ENCODE measurements at places on chromosomes 2 and 18.
A peak's percentile ranks its signal among the peaks of the same experiment; 100 is the strongest.

GRCh38 chr2:106885329-106885728 is 638 bp downstream of the ST6GAL2 start:
- DNase-seq = no peak

- DNase-seq = no peak
Observed at GRCh38 chr2:158740127-158740526, 55.0 kb upstream of the DAPL1 start.

- DNase-seq = no peak
Observed at GRCh38 chr2:138084206-138084605, 119.9 kb downstream of the HNMT start.

GRCh38 chr2:120770641-120771040 is 35.0 kb downstream of the GLI2 start:
- DNase-seq = no peak

DNA sequence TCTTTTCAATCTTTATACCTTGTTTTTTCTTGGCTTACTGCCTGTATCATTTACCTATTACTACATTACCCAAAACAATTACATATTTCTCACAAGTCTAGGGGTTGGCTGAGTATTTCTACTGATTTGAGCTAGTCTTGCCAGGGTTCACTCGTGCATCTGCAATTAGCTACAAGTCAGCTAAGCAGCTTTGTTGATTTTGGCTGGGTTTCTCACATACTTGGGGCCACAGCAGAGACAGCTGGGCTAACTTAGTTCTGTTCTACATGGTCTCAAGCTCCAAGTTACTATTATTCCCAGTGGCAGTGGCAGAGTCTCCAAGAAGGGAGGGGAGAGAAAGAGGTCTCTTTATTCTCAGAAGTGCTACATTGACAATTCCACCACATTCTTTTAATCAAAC is 54.7 kb upstream of the SP5 start:
- DNase-seq = no peak

- DNase-seq = no peak
Observed at GRCh38 chr2:28645553-28645952, 106.1 kb upstream of the PPP1CB start.

DNA sequence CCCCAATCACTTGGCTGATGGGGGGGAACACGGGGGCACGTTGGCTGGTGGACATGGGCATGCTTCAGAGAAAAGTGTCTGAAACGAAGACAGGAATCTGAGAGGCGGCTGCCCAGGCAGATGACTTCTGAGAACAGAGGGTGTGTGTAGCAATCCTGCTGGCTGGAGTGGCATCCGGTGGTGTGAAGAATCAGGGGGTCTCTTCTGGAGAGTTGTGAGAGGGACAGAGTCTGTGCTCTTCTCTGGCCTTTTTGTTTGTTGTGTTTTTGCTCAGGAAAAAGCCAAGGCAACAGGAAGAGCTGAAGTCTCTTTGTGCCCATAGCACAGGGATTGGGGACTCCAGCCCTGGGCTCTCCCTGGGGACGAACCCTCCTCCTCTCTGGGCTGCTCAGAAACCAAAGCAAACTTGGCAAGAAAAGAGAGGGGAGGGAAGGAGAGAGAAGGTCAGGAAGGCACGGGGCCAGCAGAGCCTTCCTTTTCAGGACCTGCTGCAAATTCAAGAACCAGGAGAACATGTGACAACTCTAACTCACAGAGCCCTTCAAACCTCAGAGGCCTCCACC is 97.0 kb upstream of the SMAD2 start:
- DNase-seq = no peak

DNA sequence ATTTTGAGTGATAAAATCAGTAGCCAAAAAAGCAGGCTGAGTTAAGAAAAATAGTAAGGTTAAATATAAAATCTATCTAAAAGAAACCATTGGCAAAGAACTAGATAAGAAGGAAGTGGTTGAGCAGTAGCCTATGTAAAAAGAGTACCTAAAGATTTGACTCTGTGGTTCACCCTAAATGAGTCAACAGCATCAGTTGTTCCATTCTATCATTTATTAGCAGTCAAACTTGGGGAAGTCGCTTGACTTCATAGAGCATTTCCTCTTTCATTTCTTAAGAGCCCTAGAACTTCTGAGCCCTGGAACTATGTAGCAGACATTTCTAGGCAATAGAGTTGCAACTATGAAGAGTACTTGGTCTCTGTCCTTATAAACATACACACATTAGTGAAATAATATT is 381.7 kb downstream of the NUP35 start:
- DNase-seq = no peak

- no peak for DNase-seq
Observed at GRCh38 chr2:27705851-27706622, 42.3 kb downstream of the SLC4A1AP start.

DNA sequence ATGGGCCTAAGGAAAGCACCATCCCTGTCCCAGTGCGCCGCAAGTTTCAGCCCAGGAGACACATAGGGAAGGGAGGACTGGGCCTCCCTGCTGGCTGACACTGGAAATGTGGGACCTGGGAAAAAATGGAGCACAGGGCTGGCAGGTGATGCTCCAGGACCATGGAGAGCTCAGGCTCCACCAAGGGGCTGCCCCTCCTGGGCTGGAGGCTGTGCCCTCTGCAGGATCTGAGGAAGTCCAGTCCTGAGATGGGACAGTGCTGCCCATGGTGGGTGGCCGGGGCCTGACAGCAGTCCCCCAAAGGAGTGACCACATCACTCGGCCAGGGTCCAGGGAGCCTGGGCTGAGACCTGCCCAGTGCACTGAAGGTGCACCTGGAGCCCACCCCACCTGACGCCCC is 108.6 kb upstream of the TEKT4 start:
- peak; percentile 3 for DNase-seq

DNA sequence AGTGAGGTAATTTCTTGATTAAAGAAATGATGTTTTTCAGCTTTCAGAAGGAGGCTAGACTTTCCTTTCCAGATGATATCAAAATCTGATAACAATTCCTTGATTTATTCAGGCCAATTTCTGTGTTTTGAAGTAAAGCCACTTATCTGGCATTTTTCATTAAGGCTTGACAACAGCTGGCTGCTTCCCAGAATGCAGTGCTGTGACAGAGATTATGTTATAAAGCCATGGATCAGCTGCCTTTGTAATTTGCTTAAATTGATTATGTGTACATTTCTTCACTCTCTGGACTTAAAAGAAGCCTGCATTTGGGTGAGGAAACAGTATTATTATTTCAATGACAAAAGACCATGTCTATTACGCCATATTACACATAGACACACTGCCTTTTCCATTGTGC is 136.0 kb downstream of the PLCL1 start:
- DNase-seq = no peak

GRCh38 chr2:6053743-6054142 is 361.6 kb downstream of the SOX11 start:
- DNase-seq = no peak

DNA sequence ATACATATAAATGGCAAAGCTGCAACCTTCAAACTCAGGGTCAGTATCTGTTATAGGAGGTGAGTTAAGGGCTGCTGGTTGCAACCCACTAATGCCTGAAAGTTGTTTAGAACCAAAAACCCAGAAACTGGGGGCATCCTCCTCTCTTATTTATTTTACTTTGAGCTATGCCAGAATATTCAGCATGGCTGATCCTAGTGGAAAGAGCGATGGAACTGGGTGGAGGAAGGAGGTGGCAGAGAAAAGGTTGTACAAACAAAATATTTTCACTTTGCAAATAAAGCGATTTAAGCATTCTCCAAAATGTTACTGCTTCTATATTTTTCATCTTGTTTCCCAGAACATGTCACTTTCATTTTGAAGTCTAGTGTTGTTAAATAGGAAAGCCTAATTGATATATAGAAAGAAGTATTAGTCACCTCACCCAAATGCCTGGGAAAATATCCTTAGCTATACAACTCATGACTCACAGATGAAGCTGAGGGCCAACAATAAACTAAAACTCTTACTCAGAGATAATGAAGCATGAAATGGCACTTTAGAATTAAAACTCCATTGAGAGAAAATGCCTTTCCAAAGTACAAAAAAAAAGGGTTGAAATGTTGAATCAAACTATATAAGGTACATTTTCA is 251.4 kb upstream of the UBE2E3 start:
- DNase-seq = no peak

GRCh38 chr2:15623481-15623796 is 31.8 kb downstream of the DDX1 start:
- DNase-seq = no peak

DNA sequence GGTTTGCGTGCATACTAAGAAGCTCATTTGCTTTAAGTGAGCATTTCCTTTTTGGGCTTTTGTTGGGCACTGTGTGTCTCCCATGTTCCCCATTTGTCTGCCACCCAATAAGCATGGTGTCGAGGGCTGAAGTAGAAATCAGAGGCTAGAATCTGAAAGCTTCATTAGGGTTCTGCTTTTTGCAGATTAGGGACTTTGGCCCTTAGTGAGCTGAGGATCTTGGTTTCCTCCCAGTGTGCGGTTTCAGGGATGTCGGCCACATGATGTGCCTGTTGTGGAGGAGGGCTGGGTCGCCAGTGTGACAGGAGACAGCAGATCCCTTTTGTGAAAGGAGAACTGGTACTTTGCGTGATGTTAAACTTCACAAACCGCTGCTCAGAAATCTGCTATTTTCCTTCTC is 41.1 kb downstream of the PLEKHB2 start:
- no peak for DNase-seq

DNA sequence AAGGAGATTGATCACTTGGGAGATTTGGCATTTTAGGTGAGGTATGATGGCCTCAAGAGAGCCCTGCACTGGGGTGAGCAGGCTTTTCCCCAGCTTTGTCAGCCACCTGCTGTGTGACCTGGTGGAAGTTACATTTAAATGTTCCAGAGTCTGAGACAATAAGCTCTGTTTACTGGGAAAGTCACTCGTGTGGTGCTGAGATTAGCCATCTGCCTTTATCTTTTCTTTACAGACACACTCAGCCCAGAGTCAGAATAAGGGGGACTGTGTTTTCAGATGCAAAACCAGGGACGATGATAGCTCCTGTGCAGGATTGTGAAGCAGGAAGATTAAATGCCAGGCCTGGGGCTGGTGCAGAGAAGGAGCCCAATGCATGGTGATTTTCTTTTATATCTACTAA is 47.9 kb downstream of the SH3RF3 start:
- no peak for DNase-seq

DNA sequence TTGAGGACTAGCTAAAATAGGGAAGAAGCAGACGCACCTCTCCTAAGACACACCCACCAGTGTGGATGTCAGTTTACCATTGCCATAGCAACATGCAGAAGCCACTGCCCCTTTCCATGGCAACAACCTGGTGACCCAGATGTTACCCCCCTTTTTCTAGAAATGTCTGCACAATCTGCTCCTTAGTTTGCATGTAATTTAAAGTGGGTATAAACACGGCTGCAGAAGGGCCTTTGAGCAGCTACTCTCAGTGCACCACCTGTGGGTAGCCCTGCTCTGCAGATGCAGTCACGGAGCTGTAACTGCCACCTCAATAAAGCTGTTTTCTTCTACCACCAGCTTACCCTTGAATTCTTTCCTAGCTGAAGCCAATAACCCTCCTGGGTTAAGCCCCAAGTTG is 87.1 kb downstream of the FBXO15 start:
- DNase-seq = no peak

Measured in renal cortex interstitium (tissue), 15 donors.